ENCODE measurements at places on chromosomes 16 and 17.

DNA sequence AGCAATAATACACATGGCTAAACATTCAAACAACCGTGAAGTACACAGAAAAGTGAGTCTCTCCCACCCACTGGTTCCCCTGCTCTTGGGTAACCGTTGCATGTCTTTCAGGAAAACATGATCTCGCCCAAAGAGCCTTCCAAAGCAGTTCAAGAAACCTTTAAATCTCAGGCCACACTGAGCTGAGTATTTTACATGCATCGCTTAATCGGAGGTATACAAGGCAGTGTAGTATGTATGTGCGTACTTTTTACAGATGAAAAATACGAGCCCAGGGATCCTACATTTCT, 741 bp upstream of the DEXI start:
- no peak for DNase-seq

DNA sequence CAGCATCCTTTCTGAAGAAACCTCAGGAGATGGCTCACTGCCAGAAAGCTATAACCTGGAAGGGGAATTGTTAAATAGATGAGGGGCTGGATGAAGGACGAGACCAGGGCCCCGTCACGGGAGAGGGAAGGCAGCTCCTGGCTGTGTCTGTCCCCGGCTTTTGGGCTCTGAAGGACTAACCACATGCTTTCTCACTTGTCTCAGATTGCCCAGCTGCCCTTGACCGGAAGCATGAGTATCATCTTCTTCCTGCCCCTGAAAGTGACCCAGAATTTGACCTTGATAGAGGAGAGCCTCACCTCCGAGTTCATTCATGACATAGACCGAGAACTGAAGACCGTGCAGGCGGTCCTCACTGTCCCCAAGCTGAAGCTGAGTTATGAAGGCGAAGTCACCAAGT, 14.5 kb downstream of the SERPINF1 start:
- DNase-seq, result no peak

DNA sequence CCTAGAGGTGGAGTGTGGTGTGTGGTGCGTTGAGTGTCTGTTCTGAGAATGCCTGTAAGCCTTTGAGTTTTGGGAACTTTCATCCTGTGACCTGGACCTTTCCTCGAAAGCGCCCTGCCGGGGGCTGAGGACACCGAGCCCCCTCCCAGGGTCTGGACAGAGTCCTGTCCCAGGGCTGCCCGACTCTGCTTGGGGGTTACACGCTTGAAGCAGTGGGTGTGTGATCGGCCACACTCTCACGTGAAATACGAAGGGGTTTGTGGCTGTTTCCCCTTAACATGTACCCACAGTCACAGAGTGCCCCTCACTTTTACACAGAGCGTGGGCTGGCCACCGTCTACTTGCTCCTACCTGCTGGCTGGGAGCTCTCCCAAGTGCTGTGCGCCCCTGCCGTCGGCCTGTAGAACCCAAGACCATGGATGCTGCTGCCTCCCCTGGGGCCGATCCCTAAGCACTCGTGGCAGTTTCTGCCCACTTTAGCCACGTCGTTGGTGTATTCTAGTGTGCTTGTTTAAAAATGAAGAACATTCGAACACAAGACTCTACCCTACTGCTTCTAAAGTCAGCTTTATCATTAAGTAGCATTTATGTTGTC, 6.8 kb downstream of the ZNF750 start:
- no peak for DNase-seq

GRCh38 chr17:78437508-78438169, 59.2 kb downstream of the PGS1 start:
- no peak for DNase-seq

- no peak for DNase-seq
Observed at GRCh38 chr17:9968881-9969280, 63.8 kb upstream of the RCVRN start.

DNA sequence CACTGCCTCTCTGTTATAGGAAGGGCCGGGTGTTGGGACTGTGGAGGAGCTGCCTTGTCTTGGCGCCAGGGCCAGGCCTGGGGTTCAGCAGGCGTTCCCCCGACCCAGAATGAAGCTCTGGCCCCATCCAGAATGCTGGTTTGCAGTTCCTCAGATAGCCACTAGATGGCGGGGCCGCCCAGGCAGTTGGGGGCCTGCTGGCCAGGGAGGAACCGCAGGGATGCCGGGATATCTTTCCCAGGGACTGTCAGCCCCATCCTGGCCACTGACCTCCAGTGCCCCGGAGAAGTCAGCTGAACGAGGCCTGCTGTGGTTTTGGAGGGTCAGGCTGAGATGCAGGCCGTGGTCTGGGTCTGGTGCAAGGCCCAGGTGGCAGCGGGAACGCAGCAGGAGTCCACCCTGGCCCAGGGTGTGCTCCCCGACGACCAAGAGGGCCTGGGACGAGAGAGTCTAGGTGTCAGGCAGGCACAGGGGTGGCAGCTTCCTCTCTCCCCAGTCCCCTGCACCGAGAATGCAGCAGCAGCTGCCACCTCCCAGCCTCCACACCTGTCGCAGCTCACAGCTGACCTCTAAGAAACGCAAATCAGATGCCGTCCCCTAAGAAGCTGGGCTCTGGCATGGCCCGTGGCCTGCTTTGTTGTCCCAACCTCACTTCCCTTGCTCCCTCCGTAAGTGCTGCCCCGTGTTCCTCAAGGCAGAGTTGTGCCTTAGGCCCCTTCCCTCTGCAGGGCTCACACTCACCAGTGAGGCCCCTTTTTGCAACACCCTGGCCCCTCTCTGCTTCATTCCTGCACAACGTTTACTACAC, 51.2 kb downstream of the RMI2 start:
- DNase-seq, result peak; percentile 81

GRCh38 chr16:84175350-84176081, 11.3 kb downstream of the TAF1C start:
- DNase-seq, result peak; percentile 52

- no peak for DNase-seq
Observed at GRCh38 chr17:60747069-60747808, 69.6 kb downstream of the BCAS3 start.
